ENCODE measurements at places on chromosomes 3 and 15. TPM values are rescaled to one million over a fixed set of nuclear protein-coding genes. Genes with fewer than 3 reads are reported as not detected.

The MCTP2 gene
- polyA plus RNA-seq: 0.37 TPM

DNA sequence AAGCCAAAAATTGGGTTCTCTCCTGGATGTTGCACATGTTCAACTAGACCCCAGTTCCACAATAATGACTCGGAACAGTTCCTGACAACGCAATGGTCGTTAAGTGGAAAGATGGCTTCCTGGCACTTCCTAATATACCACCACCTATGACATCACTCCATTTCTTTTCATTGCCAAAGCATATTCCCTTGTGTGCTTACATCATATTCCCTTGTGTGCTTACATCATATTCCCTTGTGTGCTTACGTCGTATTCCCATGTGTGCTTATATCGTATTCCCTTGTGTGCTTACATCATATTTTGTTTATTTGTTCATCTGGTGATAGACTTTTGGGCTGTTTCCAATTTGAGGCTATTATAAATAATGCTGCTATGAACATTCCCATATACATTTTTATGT lies 39.2 kb downstream of the TFRC start:
- DNase-seq: no peak

GRCh38 chr3:141373232-141373631 lies 4.9 kb downstream of the ZBTB38 start:
- no peak for DNase-seq

- DNase-seq: no peak
Measured at GRCh38 chr3:183278479-183279088, 25.5 kb downstream of the B3GNT5 start.

The COL6A6 gene
- polyA plus RNA-seq: 91.6 TPM

Data from forelimb muscle (tissue), 1 donor.